ENCODE measurements at places on chromosomes 5 and 9.
A peak's percentile ranks its signal among the peaks of the same experiment; 100 is the strongest.

DNA sequence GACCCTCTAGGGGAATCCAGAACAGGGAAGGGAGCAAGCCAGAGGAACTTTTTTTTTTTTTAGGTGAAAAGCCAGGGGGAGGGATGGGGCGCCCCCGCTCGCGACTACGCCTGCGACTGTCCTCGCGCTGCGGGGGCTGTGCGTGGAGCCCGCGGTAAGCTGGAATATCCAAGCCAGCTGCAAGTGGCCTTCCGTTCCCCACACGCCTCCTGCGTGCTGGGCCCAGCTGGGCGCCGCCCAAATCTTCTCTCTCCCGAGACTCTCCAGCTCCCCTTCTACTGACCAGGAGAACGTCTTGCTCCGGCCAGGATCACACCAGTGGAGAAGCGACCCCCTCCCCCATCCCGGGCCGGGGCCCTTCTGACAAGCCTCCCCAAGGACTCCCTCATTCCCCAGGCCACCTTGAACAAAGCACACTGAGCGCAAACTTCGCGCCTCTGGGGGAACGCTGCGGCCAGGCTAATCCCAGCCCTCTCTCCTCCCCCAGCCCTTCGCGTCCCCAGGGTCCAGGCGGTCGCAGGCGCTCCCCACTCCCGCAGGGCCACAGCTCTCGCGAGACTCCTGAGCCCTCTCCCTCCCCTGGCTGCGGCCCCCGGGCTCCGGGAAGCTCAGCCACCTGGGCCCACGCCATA lies 6.6 kb downstream of the BARX1 start:
- no peak for DNase-seq

GRCh38 chr9:121776739-121777637 lies 125.6 kb downstream of the DAB2IP start:
- DNase-seq: no peak

DNA sequence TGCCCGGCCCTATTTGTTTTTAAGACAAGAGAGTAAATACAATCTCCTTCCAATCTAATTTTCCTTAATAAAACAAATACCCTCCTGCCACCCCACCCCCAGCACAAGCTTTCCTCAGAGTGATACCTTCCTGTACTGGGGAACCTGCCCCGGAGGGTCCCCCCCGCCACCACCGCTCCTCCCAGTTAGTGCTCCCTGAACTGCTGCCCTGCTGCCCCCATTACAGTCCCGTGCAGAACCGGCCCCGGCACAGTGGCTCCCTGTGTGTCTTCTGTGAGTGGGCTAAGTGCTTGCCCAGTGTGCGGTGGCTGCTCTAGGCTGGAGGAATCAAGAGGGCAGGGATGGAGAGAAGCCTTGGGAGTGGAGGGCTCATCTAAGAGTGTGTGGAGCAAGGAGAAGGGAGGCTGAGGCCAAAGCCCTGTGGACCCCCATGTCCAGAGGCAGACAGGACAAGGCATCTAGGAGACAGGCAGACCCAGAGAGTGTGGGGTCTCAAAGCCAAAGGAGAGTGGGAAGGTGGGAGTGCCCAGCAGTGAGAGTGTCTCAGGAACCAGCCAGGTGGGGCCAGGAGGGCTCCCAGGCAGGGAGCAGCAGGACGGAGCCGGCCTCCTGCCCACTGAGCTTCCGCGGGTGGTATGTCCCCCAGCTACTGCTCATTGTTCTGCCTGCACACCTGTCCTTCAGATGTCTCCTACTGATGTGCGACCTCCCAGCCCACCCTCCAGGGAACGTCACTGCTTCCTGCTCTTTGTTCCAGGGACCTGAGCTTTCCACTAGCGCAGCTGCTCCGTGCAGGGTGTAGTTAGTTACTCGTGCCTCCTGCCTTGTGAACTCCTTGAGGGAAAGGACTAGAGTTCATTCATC lies 129.0 kb downstream of the DAB2IP start:
- DNase-seq: peak; percentile 9

GRCh38 chr9:98795970-98796363 lies 388 bp downstream of the ANKS6 start:
- no peak for DNase-seq

DNA sequence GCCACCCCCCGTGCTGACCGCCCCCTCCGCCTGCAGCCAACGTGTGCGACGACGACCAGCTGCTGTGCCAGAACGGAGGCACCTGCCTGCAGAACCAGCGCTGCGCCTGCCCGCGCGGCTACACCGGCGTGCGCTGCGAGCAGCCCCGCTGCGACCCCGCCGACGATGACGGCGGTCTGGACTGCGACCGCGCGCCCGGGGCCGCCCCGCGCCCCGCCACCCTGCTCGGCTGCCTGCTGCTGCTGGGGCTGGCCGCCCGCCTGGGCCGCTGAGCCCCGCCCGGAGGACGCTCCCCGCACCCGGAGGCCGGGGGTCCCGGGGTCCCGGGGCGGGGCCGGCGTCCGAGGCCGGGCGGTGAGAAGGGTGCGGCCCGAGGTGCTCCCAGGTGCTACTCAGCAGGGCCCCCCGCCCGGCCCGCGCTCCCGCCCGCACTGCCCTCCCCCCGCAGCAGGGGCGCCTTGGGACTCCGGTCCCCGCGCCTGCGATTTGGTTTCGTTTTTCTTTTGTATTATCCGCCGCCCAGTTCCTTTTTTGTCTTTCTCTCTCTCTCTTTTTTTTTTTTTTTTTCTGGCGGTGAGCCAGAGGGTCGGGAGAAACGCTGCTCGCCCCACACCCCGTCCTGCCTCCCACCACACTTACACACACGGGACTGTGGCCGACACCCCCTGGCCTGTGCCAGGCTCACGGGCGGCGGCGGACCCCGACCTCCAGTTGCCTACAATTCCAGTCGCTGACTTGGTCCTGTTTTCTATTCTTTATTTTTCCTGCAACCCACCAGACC lies 80.2 kb downstream of the NTNG2 start:
- peak; percentile 49 for DNase-seq

GRCh38 chr9:125043631-125044030 lies 99.7 kb downstream of the SCAI start:
- DNase-seq: no peak

- DNase-seq: no peak
These were observed 18.5 kb downstream of the MRPS27 start for GRCh38 chr5:72301557-72301956.

DNA sequence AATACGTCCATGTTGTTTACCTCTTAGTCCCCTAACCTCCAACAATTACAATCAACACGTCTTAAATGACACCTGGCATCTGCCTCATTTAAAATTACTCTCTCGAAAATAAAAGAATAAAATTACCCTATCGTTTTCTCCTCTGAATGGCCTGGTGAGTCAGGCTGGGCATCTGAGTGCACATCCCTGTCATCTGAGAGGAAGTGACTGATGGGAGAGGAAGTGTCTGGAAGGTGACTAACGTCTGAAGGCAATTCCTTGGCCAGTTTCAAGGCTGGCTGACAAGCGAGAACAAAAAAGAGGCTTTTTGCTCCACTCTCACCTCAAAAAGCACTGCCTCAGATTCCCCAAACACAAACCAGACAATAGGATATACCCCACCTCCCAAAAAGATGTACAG lies 57.7 kb downstream of the MAPKAP1 start:
- no peak for DNase-seq
